Smooth muscle cell of trachea (primary cell): ENCODE measurements at places on chromosomes 16 and 17. TPM values are rescaled to one million over a fixed set of nuclear protein-coding genes. Genes with fewer than 3 reads are reported as not detected.

Gene MRPL45
- 33.9 and 38.4 TPM in 2 replicates for total RNA-seq

Gene CSH2
- not detected in 2 replicates for total RNA-seq

Gene PPP1R1B
- 0.66 TPM in 1 of 2 replicates, not detected in the other for total RNA-seq

Gene TEX14
- total RNA-seq = under 0.01 TPM in 1 of 2 replicates, not detected in the other

Gene EFCAB5
- total RNA-seq = 0.50 and 0.58 TPM in 2 replicates

Gene KIF18B
- total RNA-seq = 0.50 and 6.7 TPM in 2 replicates

Gene SCPEP1
- 73.3 and 93.8 TPM in 2 replicates for total RNA-seq

Gene TNFRSF17
- not detected in 2 replicates for total RNA-seq

Gene UNK
- 19.0 and 21.5 TPM in 2 replicates for total RNA-seq

Gene PABPN1L
- total RNA-seq = not detected in 2 replicates

Gene SLC46A1
- total RNA-seq = 3.2 and 8.1 TPM in 2 replicates

Gene SCNN1B
- total RNA-seq = not detected in 2 replicates

Gene CCDC200
- total RNA-seq = not detected in 2 replicates

Gene NOXO1
- 0.15 TPM in 1 of 2 replicates, not detected in the other for total RNA-seq

Gene TAT
- total RNA-seq = not detected in 2 replicates

Gene CIBAR2
- total RNA-seq = 0.17 TPM in 1 of 2 replicates, not detected in the other

Gene CALB2
- total RNA-seq = 0.33 TPM in 1 of 2 replicates, not detected in the other
